ENCODE measurements at places on chromosomes 12 and 14.

- no peak for DNase-seq
Observed at GRCh38 chr12:10891937-10892336, 7.9 kb upstream of the PRH1 start.

DNA sequence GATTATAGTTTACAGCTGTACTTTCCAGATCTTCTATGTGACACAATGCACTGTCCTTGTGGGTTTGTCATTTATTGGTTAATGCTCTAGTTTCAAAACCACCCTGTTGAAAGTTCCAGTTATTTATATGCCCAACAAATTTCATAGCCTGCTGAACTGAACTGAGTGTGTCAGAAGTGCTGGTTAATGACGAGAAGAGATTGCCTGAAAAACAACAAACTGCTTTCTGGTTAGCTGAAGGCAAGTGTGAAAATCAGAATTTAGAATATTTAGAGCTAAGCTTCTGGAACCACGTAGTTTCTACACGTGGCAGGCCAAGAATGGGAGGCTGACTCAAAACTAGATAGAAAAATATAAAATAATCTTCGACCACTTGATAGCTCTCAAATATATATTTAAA, 19.1 kb upstream of the RIN3 start:
- DNase-seq, result no peak

GRCh38 chr14:104942586-104942985, 17.9 kb downstream of the PLD4 start:
- no peak for DNase-seq

DNA sequence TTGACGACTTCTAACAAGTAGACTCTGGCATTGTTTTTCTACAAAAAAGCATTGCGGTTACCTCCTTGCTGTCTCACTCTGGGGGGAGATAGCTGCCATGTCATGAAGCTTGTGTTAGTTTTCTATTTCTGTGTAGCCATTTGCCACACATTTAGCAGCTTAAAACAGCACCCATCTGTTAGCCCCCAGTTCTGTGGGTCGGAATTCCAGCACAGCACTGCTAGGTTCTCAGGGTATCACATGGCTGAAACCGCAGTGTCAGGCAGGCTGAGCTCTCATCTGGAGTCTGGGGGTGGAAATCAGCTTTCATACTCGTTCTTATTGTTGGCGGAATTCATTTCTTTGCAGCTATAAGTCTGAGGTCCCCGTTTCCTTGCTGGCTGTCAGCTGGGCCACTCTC, 19.9 kb upstream of the STXBP6 start:
- no peak for DNase-seq

Measured in putamen (tissue), 1 donor.